ENCODE measurements at places on chromosomes 11 and 22.

DNA sequence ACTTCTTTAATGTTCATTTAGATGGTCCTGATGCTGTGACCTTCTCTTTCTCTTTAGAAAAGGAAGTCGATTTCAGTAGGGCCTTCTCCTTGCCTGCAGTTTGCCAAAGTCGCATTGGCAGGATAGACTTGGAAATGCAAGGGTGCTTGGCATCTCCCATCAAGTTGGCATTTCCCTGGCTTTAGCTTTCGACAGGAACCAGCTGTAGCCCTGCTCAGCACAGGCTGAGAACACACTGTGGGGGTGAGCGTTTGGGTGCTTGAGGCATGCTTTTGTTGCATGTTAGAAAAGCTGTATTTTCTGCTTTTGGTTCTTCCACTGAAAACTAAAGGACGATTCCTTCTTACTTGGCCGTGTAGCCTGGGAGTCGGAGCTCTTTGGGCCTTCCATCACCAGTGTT lies 37.7 kb downstream of the LDLRAD3 start:
- no peak for DNase-seq

GRCh38 chr11:210122-210802 lies 2.8 kb downstream of the RIC8A start:
- no peak for DNase-seq

DNA sequence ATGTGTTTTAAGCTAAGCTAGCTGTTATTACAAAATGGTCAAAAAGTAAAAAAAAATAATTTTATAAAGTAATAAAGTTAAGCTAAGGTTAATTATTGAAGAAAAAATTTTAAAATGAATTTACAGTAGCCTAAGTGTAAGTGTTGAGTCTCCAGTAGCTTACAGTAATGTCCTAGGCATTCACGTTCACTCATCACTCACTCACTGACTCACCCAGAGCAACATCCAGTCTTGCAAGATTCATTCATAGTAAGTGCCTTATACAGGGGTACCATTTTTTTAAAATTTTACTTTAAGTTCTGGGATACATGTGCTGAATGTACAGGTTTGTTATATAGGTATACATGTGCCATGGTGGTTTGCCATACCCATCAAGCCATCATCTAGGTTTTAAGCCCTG lies 11.6 kb upstream of the OOSP4B start:
- no peak for DNase-seq

- no peak for DNase-seq
These were observed 186.4 kb upstream of the MTMR2 start for GRCh38 chr11:96110302-96110701.

DNA sequence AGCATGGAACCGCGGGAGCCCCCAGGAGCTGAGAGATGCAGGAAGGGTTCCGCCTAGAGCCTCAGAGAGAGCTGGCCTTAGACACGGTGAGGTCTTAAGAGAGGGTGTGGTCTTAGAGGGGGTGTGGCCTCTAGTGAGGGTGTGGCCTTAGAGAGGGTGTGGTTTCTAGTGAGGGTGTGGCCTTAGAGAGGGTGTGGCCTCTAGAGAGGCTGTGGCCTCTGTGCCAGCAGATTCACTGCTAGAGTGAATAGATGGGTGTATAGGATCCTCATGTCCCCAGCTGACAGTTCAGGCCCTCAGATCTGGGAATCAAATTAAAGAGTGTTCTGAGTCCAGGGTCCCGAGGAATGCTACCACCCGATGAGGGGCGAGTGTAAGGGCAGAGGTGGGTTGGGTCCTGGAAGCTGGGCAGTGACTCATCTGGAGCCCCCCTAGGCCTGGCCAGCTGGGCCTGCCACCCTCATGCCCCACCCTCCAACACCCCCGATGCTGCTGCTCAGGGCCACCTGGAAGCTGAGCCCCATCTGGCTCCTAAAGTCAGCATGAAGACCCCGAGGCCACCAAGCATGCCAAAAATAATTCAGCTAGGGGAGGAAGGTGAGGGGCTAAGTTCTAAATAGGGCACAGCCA lies 49.5 kb downstream of the IGF2 start:
- DNase-seq: no peak

DNA sequence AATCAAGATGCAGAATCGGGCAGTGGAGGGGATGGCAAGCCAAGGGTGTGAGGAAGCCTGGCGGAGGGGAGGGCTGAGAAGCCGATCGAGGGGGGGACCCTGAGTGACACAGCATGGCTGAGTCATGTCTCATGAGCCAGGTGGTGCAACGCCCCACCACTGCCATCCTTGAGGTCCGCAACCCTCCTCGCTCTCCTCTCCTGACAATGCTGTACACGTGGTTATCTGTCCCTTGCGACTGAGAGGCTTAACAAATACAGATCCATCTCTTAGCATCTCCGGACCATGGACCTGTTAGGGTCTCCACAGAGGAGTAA lies 14.2 kb downstream of the SLC22A12 start:
- DNase-seq: no peak

DNA sequence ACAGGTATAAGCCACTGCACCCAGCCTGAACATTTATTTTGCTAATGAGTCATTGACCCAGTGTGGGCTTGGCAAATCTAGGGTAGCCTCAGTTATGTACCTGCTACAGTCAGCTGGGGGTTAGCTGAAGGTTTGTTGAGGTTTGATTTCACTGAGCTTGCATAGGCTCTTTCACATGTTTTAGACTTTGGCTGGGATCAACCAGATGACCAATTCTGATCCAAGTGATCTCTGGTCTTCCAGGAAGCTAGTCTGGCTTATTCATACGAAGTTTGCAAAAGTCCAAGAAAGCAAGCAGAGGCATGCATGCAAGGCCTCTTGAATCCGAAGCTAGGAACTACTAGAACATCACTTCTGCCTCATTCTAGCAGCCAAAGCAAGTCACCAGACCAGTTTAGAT lies 21.0 kb downstream of the SERPING1 start:
- no peak for DNase-seq

DNA sequence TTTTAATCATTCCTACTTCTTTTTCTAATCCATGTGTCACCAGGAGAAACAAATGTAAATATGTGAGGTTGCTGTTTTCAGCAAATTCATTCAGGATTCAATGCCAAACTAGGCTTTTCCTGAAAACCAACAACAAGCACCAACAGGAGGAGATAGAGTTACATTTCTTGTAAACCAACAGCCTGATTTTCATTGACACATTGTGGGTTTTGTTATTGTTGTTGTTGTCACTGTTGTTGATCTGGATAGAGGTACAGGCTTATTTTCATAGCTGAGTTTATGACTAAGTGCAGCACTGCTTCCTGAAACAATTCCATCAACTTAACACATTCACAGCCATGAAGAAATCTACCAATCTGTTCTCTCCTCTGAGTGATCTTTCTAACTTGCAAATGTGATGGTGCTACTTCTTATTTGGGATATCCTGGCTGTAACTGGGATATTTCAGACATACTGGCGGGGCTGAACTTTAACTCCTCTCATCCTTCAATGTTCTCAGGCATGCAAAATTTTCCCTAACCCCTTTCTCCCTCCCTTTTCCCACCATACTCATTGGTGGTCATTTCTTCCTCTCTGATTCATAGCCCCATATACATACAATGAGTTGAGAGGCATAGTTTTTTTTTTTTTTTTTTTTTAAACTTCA lies 65.5 kb downstream of the ME3 start:
- no peak for DNase-seq

GRCh38 chr22:33492210-33492651 lies 428.0 kb downstream of the LARGE1 start:
- no peak for DNase-seq

DNA sequence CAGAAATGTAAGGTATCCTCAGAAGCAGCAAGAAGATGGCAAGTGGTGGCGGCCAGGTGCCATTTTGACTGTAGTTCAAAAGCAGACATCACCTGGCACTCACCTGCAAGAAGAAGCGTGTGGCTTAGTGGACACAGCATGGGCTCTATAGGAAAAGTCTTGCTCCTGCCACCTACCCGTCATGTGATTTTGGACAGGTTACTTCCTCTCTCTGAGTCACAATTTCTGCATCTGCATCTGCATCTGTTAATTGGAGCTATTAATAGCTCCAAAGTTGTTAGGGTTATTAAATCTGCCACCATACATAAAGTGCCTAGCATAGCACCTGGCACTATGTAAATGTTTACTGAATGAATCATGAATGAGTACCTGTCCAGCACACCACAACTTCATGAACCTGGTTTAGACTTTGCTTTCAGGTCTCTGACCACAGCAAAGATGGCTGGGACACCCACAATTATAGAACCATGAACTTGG lies 16.8 kb downstream of the RAB30 start:
- DNase-seq: no peak

GRCh38 chr11:30328681-30329080 lies 5.8 kb downstream of the ARL14EP start:
- no peak for DNase-seq

GRCh38 chr11:1695548-1696108 lies 1.4 kb upstream of the KRTAP5-6 start:
- DNase-seq: no peak

GRCh38 chr22:36383110-36383581 lies 4.6 kb downstream of the MYH9 start:
- peak; percentile 59 for DNase-seq

DNA sequence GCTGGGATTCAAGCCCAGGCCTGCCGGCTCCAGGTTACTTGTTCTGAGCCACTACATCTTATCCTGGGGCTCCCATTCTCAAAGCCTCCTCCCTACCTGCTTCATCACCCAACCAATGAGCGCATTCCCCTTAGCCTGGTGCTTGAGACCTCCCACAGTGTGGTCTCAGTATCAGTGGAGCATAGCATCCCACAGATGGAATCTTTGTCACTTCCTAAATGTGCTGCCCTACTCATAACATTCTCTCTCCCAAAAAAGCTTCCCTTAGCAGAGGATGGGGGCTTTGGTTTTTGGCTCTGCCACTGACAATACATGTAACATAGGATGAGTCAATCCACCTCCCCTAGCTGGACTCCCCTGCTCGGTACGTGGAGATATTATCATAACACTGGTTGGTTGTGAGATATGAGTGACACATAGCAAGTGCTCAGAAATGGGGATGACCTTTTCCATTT lies 28.8 kb downstream of the TEAD1 start:
- no peak for DNase-seq

DNA sequence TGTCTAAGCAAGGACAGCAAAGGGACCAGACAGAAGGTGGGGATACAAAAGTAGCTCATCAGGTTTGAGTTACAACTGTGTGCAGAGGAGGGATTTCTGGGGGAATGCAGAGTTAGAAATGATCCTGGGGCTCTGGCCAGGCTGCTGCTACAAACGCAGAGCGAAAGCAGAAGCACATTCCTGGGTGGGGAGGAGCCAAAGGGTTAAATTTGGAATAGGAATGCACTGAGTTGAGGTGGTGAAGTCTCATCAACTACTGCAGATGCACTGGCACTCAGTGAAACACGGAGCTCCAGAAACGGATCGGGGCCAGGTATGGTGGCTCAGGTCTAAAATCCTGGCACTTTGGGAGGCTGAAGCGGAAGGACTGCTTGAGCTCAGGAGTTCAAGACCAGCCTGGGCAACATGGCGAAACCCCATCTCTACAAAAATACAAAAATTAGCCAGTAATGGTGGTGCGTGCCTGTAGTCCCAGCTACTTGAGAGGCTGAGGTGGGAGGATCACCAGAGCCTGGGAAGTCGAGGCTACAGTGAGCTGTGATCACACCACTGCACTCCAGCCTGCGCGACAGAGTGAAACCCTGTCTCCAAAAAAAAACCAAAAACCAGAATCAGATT lies 3.2 kb downstream of the CHKA start:
- no peak for DNase-seq

DNA sequence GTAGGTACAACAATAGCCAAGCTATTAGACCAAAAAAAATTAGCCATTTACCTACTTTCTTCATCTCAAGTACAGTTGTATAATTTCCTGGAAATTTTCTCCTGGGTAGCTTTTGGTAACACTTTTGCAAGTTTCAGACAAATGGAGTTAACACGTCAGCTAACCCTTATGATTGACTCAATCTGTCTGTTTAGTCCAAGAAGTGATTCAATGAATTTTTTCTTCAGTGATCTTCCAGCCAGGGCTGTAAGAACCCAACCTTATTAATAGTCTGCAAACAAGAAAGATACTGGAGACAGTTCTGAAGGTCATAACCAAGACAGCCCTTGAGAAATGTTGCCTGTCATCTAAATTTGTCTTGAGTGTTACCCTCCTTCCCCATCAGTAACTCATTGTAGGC lies 30.1 kb upstream of the FIBIN start:
- no peak for DNase-seq

DNA sequence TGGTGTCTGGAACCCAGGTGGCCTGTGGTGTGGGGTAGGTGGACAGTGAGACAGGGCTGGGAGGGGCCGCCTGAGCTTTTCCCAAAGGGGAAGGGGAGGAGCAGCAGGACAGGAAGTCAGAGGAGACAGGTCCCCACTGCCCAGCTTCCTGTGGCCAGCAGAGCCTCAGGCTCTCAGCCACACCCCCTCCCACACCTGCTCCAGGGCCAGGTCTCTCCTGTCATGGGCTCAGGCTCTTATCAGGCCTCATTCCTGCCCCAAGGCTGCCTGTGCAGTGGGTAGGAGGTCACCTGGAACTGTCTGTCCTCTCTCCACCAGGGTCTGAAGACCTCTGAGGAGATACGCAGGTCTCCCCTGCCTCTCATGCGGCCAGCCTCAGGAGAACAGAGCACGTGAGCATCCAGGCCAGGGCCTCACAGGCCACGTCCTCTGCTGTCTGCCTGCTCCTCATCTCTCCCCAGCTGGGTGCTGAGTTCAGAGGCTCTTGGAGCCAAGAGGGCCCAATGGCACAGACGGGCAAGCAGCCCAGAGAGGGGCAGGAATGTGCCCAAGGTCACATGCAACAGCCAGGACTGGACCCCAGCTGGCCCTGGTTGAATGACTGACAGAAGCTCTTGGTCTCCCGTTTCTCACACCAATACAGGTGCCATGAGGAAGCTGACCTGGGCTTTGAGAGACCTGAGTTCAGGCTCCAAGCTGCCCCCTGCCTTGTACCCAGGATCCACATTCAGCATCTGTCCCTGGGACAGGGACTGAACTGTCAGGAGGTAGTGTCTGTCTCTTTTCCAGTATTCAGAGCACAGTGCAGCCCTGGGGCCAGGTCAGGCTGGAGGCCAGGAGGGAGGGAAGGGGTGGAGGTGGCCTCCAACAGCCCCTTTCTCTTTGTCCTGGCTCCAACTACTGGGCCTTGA lies 16.7 kb downstream of the STARD10 start:
- no peak for DNase-seq

- DNase-seq: no peak
These were observed 41.4 kb downstream of the TTC17 start for GRCh38 chr11:43399983-43400630.

- DNase-seq: no peak
These were observed 85.4 kb downstream of the WNT7B start for GRCh38 chr22:45891471-45891995.

DNA sequence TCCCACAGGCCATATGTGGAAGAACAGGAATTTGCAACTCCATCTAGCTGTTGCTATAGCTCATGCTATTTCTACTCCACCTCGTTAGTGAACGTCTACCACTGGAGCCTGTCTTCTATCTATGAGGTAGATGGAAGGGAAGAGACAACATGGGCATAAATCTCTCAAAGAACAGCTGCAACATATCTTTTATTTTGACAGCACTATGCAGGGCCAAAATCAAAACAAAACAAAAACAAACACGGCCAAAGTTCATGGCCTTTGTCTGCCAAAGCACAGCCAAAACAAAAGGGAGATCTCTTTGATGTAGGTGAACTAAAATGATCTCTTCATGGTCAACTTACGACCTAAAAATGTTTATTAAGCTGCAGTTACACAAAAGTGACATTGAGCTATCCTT lies 215.2 kb upstream of the MPPED2 start:
- DNase-seq: no peak

GRCh38 chr11:102047305-102047924 lies at the start of gene CFAP300:
CFAP300 (plus strand) TSS chr11:102047437; CDS start chr11:102047471, 34 bp downstream.
- peak; percentile 63 for DNase-seq

- no peak for DNase-seq
These were observed 49.7 kb upstream of the BID start for GRCh38 chr22:17823964-17824363.
